Stimulated activated CD4-positive, alpha-beta T cell treated with anti-CD3 and anti-CD28 coated beads, Interleukin-4, amount 100 ng/mL, for 1 hour (primary cell): ENCODE measurements at places on chromosomes 5 and 9.

GRCh38 chr5:140344683-140345423 is 1.6 kb downstream of the HBEGF start:
- DNase-seq = peak; percentile 33

DNA sequence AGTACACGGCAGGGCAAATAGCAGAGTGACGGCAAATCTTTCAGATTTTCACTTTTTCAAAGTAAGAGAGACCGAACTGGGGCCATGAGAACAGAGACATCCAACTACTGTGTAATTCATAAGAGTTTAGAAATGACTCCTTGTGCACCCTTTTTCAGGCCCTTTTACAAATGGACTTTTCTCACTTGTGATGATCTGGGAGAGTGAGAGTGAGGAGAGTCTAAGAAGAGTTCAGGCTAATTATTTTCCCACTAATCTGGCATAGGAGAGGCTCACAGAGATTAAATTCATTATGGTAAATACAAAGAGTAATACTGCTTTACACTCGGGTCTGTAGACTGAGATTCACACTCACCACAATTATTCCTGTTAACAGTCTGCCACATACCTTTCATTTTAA is 880 bp upstream of the CCNG1 start:
- no peak for DNase-seq

GRCh38 chr5:153959134-153959957 is 79.4 kb downstream of the FAM114A2 start:
- DNase-seq = no peak

GRCh38 chr5:72412283-72413055 is 92.3 kb downstream of the PTCD2 start:
- no peak for DNase-seq

DNA sequence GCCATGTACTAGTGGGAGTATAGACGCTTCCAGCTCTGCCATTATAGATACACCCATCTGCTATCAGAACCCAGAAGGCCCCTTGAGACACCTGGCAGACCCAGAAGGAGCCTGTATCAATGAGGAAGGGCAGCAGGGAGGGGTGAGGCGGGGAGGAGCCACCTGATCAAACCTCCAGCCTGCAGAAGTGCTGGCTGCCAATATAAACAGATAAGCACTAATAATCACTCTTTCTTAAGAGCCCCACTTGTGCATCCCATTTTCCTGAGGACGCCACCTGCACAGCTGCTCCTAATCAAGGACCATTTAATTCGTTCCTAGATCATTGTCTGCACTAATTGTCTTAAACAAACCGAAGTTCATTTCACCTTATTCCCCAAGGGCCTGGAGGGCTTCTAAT is 75.0 kb upstream of the NEK6 start:
- DNase-seq = no peak

GRCh38 chr9:19310246-19310645 is 69.8 kb downstream of the RPS6 start:
- DNase-seq = no peak

DNA sequence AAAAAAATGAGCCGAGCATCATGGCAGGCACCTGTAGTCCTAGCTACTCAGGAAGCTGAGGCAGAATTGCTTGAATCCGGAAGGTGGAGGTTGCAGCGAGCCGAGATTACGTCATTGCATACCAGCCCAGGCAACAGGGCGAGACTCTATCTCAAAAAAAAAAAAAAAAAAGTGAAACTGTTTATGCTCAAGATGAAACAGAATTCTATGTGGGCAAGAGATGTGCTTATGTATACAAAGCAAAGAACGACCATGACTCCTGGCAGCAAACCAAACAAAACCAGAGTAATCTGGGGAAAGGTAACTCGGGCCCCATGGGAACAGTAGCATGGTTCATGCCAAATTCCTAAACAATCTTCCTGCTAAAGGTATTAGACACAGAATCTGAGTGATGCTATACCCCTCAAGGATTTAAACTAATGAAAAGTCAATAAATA is 32.6 kb upstream of the PLAC8L1 start:
- DNase-seq = no peak

DNA sequence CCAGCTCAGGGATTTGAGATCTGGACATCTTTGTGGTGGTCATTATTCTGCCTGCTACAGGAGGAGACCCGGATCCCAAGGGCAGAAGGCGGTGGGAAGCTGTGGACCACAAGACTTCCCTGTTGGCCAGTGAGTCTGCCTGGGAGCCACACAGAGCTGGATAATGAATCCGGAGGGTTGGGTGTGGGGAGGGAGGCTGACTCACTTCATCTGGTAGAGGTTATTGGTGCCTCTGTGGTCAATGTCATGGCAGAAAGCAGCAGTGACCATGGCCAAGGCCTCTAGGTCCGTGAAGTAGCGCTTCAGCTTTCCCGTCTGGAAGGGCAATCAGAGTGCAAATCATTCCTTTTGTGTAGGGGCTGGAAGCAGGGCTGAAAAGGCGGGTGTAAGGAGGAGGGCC is 58.5 kb downstream of the PDE6A start:
- DNase-seq = no peak

GRCh38 chr5:42090162-42090561 is 165.1 kb downstream of the FBXO4 start:
- DNase-seq = no peak

DNA sequence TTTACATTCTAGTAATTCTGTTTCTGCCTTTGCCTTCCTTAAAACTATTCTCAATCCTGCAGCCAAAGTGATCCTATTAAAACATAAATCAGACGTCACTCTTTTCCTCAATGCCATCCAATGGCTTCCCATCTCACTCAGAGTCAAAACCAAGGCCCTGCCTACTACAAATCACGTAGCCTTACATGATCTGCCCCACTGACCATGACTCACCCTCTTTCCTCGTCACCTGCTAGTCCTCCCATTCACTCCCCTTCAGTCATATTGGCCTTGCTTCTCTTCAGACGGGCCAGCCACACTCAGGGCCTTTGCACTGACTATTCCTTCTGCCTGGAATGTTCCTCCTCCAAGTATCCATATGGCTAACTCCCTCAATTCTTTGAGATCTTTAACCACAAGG is 39.0 kb upstream of the DMXL1 start:
- DNase-seq = no peak

- no peak for DNase-seq
These were observed 113.3 kb upstream of the SAP30L start for GRCh38 chr5:154332451-154332850.

- DNase-seq = no peak
These were observed 199.4 kb downstream of the AUH start for GRCh38 chr9:91162311-91162710.

- no peak for DNase-seq
These were observed 7.5 kb downstream of the ZNF608 start for GRCh38 chr5:124738681-124739633.

GRCh38 chr9:136286987-136287379 is 16.9 kb downstream of the CCDC187 start:
- DNase-seq = no peak

DNA sequence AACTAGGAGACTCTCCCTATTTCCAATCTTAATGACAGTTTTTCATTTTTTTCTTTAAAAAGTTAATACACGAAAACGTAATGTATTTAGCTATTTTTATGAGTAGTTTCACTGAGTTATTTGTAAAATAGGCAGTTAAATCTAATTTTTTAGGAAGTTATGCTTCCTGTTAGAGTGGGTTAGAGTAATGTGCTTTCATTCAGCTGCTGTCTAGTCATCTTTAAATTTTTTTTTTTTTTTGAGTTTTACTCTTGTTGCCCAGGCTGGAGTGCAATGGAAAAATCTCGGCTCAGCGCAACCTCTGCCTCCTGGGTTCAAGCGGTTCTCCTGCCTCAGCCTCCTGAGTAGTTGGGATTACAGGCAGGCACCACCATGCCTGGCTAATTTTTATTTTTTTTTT is 34.0 kb downstream of the CDC42SE2 start:
- DNase-seq = no peak

GRCh38 chr9:115815786-115816185 is 337.8 kb upstream of the PAPPA start:
- no peak for DNase-seq

- DNase-seq = no peak
These were observed 1.9 kb upstream of the MSX2 start for GRCh38 chr5:174722500-174722899.

- DNase-seq = no peak
These were observed 120.4 kb downstream of the RAPGEF6 start for GRCh38 chr5:131514316-131515283.

DNA sequence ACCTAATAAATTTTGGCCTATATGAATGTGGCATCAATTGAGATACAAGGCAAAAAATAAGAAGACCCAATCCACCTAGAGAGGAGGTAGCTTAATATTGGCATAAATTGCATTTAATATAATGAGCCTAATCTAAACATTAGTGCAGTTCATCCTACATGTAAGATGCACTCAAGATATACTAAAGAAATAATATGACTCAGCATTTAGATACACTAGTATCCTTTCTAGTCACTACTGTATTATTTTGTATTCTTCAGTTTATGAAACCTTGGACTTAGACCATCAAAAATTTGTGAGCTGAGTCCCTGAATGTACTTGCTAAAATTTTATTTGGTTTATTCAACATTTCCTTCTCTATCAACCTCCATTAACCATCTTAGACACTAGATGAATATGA is 104.7 kb downstream of the RAB3C start:
- DNase-seq = no peak

DNA sequence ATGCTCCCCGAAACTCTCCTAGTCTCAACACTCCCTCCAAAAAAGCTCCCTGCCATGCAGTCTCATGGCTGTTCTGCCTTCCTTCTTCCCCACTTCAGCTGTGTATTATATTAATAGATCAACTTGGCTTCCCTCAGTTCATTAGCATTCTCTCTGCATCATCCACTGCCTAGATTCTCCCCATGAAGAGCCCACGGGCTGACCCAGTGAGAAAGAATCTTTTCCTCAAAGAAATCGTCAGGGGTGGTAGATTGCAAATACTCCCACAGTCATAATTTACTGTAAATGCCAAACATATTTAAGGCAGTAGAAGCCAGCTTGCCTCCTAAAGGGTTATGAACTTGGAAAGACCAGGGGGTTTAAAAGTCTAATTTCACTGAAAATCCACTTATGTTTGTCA is 33.5 kb downstream of the GNA14 start:
- DNase-seq = no peak

DNA sequence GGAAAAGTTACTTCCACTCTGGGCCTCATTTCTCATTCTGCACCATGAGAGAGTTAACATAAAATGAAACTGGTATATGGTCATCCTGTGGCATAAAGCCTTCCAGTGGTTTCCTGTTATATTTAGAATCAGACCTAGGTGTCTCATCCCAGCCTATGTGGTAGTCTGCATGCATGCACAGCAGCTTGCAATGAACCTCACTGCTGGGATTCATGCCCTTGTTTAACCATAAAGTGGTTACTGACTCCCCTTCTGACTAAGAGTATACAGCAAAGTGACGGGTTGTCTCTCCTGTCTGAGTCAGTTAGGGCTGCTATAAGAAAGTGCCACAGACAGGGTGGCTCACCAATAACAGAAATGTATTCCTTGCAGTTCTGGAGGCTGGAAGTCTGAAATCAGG is 14.7 kb upstream of the TDRD7 start:
- DNase-seq = no peak

DNA sequence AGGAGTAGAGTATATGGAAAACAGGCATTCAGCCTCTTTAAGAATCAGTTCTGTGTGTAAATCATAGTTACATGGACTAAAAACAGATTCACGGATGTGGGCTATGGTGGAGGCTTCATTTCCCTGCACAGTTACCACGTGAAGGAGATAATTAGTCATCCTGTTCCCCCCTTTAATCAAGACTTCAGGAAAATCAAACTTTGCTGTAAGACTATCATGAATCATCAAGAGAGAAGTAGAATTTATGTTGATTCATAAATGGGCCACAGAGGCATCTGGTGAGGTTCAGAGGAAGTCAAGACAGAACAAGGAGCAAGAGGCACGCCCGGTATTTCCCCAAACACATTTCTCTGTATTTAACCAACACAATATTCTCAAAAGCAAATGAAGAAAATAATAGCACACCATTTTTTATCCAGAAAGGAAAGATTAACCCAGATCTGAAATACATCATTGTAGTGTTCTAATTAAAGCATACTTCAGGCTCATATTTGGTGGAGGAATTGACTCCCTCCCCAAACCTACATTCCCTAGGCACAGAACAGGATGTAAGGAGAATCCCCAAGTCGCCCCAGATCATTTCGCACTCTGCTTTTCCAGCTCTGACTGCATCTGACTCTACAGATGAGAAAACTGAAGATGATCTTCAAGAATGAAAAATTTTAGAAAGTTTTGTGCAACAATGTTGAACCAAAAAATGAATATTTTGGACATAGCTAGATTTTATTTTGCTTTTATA is 175.8 kb upstream of the GAS1 start:
- DNase-seq = no peak

DNA sequence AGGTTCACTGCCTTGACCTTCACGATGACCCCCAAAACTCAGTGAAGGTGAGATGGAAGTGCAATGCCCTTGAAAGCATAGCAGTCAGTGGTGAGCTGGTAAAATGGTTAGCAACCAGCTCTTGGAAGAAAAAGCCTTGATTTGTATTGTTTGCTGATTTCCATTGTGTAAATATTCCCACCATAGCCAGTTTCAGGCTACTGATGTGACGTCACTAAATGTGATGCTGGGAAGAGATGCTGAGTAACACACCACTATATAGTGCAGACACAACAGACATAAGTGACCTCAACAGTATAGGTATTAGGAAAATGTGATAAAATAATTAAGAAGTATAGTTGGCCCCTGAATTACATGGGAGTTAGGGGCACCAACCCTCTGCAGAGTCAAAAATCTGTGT is 31.1 kb downstream of the GZMK start:
- DNase-seq = no peak

GRCh38 chr5:151101746-151102145 is 20.9 kb upstream of the TNIP1 start:
- no peak for DNase-seq

DNA sequence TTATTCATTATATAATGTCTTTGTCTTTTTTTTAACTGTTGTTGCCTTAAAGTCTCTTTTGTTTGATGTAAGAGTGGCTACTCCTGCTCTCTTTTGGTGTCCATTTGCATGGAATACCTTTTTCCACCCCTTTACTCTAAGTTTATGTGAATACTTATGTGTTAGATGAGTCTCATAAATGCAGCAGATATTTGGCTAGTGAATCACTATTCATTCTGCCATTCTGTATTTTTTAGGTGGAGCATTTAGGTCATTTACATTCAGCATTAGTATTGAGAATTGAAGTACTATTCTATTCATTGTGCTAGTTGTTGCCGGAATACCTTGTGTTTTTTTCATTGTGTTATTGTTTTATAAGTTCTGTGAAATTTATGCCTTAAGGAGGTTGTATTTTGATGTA is 317.1 kb downstream of the ANXA1 start:
- DNase-seq = no peak

DNA sequence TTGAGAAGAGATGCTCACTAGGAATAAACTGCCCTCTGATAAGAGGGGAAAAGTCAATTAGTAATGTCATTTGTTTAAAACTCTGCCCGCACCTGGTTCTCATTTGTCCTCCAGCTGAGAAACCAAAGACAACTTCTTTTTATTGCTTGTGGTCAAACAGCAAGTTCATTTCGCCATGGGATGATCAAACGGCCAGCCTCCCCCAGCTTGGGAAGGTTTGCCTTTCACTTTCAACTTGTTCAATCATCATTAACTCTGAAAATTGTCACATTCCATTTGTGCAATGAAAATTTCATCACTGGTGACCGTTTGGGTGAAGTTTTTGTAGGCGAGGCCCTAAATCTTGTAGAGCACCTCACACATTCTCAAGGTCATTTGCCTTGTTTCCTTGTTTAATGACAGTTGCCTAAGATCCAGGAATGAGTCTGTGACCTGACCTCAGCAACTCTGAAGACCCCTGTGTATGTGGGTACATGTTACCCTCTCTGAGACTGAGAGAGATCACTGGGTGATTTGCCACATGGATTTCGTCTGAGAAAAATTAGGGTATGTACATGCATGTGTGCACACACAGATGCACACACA is 117.7 kb downstream of the MARCHF3 start:
- no peak for DNase-seq

GRCh38 chr5:90866333-90866732 is 307.7 kb downstream of the ADGRV1 start:
- no peak for DNase-seq
